ENCODE measurements at places on chromosomes 6 and 20. TPM values are rescaled to one million over a fixed set of nuclear protein-coding genes. Genes with fewer than 3 reads are reported as not detected.

Gene HRH3
- total RNA-seq = not detected

Gene USP49
- 5.9 TPM for total RNA-seq

Gene SNRNP48
- total RNA-seq = 22.4 TPM

Gene CLPSL1
- total RNA-seq = not detected

Gene ULBP2
- 0.38 TPM for total RNA-seq

Gene TAGAP
- 112 TPM for total RNA-seq

Gene SLC17A1
- total RNA-seq = not detected

Gene MTG2
- total RNA-seq = 36.5 TPM

Gene GUCA1A
- 0.20 TPM for total RNA-seq

Gene MYH7B
- total RNA-seq = 0.38 TPM

Gene SLC17A9
- total RNA-seq = 78.5 TPM

Gene NKAIN4
- not detected for total RNA-seq
